Activated CD8-positive, alpha-beta T cell treated with anti-CD3 and anti-CD28 coated beads for 36 hours (primary cell): ENCODE measurements at places on chromosomes 4 and X.

- no peak for DNase-seq
These were observed 164.5 kb upstream of the ARX start for GRCh38 chrX:25180242-25180641.

GRCh38 chr4:12393631-12394262 lies 965.1 kb upstream of the HS3ST1 start:
- no peak for DNase-seq

DNA sequence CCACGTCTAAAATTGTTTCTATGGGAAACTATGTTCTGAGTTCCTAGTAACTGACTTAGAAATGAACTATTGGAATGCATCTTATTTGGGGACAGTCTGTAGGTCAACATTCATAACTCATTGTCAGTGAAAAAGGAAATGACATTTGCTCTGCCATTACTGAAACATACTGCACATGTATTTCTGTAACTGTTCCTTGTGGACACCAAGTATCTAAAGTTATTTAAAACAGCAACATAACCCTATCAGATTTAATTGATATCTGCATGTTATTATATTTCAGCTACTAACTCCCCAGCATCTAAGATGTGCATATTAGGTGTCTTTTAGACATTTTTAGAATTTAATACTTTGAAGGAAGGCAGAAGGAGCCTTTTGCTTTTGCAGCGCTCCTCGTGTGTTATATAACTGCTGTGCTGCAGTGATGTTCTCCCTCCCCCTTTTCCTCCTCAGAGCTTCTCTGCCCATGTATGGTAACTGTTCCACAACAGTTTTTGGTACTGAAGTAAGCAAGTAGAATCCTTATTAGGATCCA lies 37.2 kb upstream of the TMEM131L start:
- no peak for DNase-seq

- DNase-seq: no peak
These were observed 790.1 kb downstream of the TECRL start for GRCh38 chr4:63618883-63619718.

DNA sequence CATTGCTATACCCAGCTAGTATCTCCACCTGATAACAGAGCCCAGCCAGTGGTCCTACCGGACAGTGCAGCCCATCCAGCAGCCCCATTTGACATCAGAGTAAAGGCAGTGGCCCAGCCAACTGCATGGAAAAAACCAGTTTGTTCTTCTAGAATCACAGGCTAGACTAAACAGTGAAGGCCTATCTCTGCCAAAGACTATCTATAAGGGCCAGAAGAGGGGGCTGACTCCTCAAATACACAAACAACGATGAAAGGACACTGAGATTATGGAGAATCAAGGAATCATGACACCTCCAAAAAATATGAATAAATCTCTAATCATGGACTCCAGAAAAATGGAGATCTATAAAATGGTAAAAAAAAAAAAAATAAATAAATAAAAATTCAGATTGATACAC lies 546.4 kb upstream of the HTR2C start:
- DNase-seq: no peak

GRCh38 chr4:122542411-122543236 lies 78.2 kb downstream of the IL21 start:
- DNase-seq: no peak

DNA sequence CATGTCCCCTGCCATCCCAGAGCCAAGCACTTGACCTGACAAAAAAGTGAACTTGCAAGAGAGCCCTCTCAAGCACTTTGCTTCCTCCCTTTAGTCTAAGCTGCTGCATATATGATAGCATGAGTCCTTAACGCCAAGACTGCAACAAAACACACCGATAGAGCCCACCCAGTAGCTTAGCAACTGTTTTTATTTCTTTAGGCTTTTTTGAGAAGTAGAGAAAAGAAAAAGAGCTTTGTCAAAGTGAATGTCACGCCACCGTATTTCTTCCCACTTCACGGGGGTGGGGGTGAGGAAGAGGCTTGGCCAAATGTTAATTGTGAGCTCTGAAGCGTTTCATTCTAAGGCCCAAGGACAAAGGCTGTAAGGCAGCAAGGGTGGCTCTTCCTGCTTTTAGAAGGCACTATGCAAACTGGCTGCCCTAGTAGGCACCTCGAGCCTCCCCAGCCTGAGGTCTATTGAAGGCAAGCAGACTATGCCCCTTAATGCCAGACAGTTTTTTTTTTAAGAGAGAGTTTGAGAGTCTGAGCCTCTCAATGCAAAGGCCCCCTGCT lies 138.6 kb downstream of the HS6ST2 start:
- no peak for DNase-seq

GRCh38 chr4:148023512-148024181 lies 291.8 kb downstream of the ARHGAP10 start:
- DNase-seq: no peak

DNA sequence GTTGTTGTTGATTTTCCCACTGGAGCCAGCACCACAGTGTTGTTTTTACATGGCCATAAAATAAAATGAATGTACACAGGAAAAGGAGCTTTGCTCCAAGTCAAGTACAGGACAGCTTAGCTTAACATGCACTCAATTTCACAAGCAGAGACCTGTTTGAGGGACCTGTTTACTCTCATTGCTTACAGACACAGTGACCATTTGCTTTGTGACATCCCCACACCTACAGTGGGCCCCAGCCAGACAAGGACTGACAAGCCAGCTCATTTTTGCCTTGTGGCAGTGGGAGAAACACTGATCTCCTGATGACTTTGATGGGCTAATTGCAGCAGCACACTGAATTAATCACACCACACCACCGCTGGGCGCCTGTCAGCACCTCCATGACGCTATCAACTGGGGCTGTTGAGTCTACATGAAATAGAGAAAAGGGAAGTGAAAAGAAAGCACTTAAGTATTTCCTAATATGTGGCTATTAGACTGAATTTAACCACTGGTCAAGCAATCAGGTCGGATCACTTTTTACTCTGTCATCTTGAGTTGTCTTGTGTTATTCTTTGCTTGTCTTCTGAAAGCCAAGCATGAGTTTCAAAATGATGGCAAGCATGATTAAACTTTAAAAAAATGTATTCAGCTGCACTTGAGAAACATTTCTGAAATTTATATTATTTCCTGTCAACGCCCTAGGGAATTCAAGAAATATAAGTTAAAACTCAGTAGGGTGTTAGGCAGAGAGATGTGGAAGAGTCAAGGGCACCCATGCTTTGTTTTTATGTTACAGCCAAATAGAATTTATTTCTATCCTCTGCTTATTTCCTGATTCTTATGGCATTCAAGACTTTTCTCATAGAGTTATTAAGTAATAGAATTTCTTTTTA lies 557.7 kb downstream of the RAB28 start:
- no peak for DNase-seq

DNA sequence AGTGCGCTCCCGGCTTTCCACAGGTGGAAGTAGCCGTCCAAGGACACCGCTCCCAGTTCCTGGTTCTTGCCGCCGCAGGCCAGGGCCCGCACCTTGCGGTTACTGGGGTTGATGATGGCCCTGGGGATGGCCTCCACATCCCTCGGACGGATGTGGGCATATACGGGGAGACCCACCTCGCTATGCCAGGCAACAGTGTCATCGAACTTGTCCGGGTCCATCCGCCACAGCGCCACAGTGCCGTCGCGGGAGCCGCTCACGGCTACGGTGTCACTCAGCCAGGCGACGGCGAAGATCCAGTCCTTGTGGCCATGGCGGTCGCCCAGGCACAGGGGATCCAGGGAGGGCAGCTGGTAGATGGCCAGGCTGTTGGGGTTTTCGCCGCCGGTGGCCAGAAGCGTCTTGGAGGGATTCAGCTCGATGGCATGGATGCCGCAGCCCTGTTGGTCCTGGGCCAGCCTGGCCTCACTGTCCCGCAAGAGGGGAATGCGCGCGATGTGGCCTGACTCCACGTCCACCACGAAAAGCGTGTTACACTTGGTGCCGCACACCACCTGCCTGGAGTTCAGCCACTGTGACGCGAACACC lies 795 bp downstream of the DCAF12L1 start:
- no peak for DNase-seq

DNA sequence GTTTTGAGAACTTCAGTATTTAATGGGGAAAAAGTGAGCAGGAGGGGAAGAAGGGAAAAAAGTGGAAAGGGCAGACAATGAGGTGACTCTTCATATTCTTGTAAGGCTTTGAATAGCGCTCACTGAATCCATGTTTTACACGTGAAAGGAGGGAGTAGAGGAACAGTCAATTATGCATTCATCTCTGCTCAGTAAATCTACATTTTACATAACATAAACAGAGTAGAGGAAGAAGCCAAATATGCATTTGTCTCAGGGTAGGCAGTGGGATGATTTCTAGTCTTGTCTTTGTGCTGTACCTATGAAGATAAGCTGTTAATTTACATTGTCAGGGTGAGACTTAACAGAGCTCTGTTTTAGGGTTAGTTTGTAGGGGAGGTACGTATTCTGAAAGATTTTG lies 19.4 kb upstream of the ELF2 start:
- no peak for DNase-seq

GRCh38 chrX:48961585-48962091 lies 4.2 kb upstream of the OTUD5 start:
- no peak for DNase-seq

DNA sequence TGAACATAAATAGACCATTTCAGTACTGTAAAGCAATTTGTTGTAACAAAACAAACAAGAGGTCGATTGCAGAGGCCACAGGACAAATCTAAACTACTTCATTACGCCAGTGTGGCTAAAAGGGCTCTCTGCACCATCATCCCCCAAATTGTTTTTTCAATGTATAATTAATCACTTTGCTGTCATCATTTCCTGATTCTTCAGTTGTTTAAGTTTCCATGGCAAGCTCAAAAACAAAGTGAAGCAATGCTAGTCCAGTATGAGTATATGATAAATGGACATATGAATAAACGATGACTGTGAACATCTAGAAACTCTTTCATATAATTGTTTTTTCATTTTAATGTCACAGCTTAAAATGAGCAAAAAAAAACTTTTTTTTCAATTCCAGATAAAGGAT lies 235.4 kb upstream of the FGF13 start:
- no peak for DNase-seq

- no peak for DNase-seq
These were observed 58.0 kb downstream of the SH3BGRL start for GRCh38 chrX:81259714-81260395.

- no peak for DNase-seq
These were observed 11.0 kb downstream of the SH3BP2 start for GRCh38 chr4:2803624-2804448.

DNA sequence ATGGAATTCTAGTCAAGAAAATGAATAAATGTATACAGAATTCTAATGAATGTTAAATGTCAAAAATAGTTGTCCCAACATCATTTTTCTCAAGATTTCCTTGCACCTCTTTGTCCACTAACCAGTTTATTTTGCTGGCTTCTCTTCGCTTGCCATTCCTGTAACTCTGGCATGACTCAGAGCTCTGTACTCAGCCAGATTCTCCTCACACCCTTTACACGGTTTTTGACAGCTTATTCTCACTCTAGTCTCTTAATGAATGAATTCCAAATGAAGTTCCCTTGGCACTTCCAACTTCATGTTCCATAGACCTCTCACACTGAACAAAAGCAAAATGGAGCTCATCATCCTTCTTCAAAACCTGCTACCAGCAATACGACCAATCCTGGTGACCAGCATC lies 419.3 kb upstream of the SLIT2 start:
- no peak for DNase-seq

GRCh38 chrX:129661369-129661768 lies 6.6 kb upstream of the APLN start:
- DNase-seq: no peak

DNA sequence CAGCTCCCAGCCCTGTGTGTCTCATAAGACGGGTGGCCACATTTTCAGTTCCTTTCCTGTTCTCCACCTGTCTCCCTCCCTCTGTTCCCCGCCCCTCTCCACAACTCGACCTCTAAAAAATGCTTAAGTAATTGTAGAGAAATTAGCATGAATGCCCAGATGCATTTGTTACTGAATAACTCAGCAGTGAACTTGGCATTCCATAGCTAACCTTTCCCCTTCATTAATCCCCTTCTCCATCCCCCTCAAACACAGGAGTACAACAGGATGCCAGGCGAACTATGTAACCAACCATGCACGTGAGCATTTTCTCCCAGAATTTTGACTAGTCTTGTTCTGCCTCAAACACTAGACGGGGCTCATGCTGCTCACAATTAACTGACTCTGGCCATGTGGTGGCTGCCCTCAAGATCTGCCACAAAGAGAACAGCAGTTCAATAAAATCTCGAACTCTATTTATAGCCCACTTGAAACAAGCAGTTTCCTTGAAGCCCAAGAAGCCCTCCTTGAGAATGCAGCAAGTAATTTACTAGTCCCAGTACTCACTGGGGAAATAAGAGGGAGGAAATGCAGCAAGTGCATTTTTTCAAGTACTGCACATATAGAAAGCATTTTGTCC lies 351.2 kb downstream of the ARHGAP24 start:
- DNase-seq: no peak

GRCh38 chr4:24181005-24181404 lies 291.2 kb upstream of the PPARGC1A start:
- no peak for DNase-seq

- DNase-seq: no peak
These were observed 52.0 kb upstream of the ACSL4 start for GRCh38 chrX:109785053-109785452.

DNA sequence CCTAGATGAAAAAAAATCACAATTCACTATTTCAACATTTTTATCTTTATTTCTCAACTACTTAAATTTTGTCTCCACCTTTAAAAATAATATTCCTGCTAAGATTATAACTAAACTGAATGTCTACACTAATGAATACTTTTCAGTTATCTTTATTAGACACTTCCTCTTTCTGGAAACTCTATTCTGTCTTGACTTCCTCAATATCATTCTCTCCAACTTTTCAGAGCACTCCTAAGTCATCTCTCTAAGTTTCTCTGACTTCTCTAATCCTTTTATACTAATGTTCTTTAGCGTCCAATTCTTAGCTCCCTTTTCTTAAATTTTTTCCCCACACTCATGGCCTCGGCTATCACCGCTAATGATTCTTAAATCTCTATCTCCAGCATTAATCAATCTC lies 374.2 kb downstream of the FBXO8 start:
- DNase-seq: no peak

DNA sequence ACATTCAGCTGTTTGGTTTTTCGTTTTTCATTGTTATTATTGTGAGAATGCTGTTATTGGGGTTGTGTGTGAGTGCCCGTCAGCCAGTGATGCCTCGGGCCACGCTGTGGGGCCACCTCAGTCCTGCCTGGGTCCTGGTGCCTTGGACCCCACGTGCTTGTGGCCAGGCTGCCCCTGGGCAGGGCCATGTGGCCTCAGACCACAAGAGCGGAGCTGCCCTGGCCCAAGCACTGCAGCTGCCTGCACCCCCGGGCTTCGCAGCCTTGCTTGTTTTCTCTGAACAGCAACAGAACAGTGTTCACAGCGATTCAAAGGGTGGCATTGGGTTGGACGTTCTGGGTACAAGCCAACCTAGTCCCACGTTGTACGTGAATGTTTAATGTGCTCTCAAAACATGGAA lies 56.9 kb downstream of the CPLX1 start:
- DNase-seq: no peak

DNA sequence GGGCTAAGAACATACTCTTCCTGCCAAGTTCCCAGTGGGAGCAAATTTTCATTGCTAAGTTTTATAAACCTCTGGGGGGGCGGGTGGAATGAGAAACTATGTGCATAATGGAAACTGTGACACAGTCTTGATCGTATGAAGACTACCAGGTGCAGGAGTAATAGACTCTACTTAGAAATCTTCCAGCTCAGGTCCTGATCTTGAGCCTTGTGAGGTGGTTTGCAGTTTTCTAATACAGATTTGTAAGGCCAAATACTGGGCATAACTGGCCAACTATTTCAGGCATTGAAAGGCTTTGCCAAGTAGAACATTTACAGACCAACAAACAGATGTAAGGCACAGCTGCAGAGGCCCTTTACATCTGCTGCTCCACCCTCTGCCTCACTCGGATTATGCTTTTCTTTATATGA lies 89.7 kb upstream of the CBR4 start:
- no peak for DNase-seq

- no peak for DNase-seq
These were observed 24.5 kb downstream of the WDR17 start for GRCh38 chr4:176090115-176090514.
